NCI-H2171 (cell line): ENCODE measurements at places on chromosomes 5 and 9.

- no peak for DNase-seq
Measured at GRCh38 chr9:7121664-7122063, 363.9 kb downstream of the KDM4C start.

DNA sequence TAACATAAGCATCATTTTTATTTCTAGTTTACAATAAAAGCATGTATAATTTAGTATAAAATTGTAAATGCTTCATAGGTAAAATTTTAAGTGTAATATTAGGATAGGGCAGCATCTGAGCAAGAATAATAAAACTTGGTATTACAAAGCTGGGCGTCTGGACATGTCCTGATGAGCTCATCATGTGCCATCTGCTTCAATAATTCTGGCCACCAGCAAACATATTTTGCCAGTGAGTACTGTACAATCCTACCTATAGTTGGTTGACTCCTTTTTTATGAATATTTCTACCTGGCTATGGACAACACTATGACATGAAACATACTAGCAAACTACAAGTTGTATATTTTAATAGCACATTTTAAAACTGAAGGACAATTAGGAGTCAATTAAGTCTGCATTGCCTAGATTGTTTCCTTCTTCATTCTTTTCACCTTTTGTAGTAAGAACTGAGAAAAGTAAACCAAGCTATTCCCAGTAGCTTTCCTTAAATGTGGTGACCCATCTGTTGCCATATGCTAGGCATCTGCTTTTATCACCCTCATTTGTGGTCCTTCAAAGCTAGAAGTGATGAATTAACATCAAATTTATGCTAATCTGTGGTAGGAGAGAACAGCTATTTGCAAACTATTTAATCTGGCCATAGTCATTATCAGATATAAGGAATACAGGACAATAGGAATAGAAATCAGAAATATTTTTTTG is 23.4 kb downstream of the LURAP1L start:
- DNase-seq, result peak; percentile 43

DNA sequence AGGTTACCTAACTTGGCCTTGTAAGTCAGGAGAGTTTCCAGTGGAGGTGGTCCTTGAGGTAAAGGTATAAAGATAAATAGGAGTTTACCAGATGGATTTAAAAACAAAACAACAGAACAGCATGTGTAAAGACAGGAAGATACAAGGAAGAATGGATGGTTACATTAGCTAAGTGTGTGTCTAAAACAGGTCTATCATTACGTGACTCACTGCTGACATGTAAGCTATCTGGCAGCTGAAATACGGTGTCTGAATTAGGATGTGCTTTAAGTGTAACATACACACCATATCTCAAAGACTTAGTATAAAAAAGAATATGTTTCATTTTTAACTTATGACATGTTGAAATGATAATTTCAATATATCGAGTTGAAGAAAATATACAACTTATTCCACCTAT is 405.1 kb upstream of the ADAMTSL1 start:
- no peak for DNase-seq

GRCh38 chr9:14298601-14299022 is 15.3 kb downstream of the NFIB start:
- no peak for DNase-seq

DNA sequence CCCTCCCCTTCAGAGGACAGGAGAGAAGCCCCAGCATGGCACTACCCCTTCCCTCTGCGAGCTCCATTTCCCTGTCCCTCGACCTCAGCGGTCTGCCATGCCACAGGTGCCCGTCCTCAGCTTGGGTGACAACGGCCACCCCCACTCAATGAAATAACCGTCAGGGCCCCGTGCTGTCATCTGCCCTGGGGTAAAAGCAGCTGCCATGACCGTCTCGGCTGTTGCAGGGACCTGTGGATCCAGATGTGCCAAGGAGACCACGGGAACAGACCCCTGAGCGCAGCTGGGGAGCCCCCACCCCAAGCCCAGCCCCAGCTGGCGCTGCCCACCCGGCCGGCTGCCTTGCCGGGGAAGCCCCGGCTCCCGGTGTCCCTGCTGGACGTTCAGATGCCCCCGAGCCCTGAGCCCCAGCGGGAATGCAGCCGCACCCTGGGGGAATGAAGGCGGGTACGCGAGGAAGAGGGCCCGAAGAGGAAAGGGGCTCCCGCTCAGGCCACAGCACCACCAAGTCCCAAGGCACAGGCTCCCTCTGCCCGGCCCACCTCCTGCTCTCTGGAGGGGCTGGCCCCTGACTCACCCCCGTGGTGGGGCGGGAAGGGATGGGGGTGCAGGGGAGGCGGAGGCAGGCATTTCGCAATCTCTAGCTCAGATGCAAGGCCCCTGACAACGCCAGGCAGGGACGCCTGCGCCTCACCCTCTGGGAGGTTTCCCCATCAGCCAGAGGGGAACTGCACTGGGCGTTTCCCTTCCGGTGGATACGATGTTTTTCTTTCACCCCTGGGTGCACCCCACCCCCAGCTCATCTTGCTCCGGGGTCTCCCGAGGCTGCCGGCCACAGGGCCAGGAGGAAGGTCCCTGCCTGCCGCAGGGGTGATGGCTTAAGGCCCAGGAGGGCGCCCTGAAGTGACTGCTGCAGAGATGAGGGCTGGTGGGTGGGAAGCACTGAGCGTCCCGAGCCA is 49.2 kb downstream of the NACC2 start:
- no peak for DNase-seq

DNA sequence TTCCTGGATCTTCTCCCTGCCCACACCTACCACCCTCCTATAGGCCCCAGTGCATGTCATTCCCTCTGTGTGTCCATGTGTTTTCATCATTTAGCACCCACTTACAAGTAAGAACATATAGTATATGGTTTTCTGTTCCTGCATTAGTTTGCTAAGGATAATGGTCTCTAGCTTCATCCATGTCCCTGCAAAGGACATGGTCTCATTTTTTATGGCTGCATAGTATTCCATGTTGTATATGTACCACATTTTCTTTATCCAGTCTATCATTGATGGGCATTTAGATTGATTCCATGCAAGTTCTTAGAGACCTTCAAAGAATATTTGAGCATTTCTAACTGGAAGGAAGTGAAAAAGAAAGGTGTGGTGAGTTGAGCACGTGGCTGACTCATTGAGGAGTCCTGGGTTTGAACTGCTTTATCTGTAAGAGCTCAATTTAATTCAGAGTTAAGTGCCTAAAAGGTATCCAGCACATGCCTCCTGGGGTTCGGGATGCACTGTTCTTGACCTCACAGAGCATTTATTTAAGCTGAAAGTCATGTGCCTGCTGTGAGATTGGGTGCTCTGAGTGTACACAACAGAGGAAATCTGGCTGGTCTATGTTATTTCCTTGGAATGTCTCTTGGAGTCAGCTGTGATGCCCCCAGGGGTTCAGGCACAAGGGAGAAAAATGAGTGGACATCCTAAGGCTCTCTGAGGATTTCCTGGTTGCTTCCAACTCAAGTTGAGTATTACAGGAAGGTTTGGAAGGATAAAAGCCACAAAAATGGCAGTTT is 56.4 kb downstream of the SH3GL2 start:
- no peak for DNase-seq

GRCh38 chr5:99973779-99974178 is 561.4 kb upstream of the FAM174A start:
- DNase-seq, result no peak

DNA sequence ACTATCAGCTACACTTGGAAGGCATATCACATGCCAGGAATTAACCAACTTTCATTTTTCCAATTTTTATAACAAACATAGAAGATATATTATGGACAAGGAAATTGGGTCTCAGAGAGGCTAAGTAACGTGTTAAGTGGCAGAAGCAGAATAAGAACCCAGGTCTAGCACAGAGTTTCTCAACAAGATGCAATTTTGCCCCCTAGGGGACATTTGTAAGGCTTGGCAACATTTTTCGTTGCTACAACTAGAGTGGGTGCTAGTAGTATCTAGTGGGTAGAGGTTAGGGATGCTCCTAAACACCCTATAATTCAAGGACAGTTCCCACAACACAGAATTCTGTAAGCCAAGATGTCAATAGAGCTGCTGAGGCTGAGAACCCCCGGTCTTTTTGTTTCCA is 180.6 kb downstream of the SNCAIP start:
- DNase-seq, result no peak

- DNase-seq, result no peak
Measured at GRCh38 chr5:115100319-115100955, 69.3 kb downstream of the TRIM36 start.

- DNase-seq, result no peak
Measured at GRCh38 chr9:5073701-5074100, 88.6 kb downstream of the JAK2 start.

DNA sequence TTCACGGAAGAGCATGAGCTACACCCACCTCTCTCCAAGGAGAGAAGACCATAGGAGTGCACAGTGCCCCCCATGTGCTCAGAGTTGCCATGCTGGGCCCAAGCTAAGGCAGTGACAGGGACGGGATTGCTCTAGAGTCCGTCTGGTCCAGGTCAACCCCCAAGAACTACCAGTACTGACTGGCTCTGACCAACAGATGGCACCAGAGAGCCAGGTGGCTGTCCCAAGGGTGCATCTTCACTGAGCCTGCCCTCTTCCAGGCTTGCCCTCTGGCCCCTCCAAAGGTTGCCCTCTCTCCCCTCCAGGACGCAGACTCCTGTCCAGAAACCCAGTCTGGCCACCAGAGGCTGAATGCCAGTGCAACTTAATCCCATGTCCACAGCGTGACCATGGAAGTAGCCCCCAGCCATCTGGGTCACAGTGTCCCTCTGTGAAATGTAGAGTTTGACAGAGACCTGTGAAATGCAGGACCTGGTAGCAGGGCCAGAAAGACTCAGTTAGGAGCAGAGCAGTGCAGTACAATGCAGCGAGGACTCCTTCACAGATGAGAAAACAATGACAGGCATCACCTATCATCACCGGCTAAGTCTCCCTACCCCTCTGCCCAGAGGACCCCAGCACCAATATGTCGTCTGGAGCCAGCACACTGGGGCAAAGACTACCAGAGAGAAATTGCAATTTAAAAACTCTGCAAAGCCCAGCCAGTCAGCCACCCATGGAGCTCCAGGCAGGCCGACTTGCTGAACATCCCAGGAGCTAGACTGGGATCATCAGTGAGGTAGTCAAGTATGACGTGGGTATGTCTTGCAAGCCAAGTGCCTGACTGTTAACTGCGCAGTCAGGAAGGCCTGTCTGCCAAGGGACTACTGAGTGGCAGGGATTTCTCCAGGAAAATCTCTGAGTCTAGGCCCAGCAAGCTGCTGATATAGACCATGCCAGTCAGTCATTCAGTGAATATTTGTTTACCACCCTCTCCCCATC is 7.7 kb upstream of the SKP1 start:
- no peak for DNase-seq

DNA sequence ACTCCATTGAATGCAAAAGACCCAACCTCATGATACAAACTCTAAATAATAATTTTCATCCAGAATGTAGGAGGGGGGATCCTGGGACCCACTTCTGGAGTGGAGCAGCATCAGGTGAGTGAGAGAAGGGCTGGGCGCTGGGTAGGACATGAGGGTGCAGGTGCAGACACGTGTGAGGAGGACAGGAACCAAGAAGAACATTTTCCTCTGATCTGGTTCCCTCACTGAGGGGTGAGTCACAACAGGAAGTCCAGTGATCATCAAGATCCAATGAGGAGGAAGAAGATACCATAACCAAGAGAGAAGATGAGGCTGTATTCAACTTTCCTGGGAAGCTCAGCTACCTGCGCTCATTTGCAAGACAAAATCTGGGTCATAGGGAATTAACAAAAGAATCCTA is 57.4 kb downstream of the SFXN1 start:
- no peak for DNase-seq

- DNase-seq, result no peak
Measured at GRCh38 chr9:6234014-6234413, 18.4 kb downstream of the IL33 start.

DNA sequence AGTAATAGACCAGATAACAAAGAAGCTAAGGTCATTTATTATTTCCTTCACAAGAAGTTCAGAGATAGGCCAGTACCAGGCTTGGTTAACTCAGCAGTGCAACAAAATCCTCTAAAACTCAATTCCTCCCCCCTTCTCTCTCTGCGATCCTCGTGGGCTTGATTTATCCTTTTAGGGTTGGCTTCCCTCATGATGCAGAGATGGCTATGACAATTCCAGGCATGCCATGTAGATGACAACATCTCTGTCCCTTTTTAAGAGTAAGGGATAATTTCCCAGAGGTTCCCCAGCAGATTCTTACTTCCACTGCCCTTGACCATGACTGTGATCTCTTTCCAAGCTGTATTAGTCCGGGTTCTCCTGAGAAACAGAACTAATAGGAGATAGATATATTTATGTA is 28.7 kb upstream of the DAP start:
- no peak for DNase-seq

- no peak for DNase-seq
Measured at GRCh38 chr5:32630867-32631491, 45.6 kb downstream of the SUB1 start.

DNA sequence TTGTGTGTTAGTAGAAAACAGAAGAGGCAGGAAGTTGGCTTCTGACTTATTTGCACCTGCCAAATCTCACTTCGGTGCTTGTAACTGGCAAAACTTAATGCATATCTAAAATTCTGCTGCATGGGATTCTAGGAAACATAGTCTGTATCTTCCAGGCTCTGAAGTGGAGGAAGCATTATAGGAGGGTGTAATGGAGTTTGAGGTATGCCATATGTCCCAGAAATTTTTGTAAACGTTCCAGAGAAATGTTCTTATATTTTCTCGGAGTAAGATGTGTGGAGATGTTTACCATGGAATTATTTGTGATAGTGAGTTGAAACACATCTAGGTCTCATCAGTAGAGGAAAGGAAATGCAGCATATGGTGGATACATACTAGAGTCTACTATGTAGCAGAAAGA is 1329.0 kb upstream of the NUDT12 start:
- DNase-seq, result no peak

DNA sequence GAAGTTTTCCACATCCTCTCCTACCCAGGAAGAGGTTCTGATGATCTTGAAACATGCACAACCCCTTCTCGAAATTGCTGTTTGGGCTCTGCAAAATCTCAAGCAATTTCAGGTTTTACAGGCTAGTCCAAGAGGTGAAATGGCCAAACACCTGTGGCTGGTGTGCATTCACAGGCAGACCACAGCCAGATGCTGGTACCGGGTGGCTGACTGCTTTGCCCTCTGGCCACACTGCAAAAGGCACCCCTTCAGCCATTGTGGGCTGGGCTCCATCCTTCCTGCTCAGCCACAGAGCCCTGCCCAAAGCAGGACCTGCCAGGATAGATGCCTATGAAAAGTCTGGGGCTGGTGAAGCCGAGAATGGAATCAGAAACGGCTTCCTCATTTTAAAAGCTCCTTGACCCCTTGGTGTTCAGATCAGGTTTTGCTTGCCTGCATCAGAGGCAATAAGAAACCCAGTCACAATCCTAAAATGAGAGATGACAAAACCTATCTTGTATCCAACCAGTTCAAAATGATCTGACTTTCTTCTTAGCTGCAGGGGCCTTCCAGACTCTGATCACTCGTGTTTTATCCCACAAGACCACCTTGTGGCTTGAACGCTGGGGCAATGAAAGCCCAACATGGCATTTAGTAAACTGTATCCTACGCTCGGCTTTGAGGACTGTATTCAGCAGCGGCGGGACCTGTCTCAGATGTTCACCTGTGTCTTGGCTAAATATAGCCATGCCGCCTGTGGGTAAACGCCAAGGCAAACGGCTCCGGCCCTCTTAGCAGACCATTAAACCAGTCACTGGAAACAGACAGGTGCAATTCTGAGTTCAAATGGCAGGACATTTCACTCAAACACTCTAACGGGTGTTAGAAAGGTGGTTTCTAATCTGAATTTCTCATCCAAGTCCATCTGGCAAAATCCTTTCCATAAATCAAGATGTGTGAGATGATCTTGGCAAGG is 49.6 kb downstream of the EPB41L4B start:
- DNase-seq, result peak; percentile 82
